ENCODE measurements at places on chromosomes 2 and 18. TPM values are rescaled to one million over a fixed set of nuclear protein-coding genes. Genes with fewer than 3 reads are reported as not detected.

The MRPS5 gene
- 70.6 TPM for total RNA-seq

GRCh38 chr2:138105358-138105757, 141.1 kb downstream of the HNMT start:
- DNase-seq = no peak

DNA sequence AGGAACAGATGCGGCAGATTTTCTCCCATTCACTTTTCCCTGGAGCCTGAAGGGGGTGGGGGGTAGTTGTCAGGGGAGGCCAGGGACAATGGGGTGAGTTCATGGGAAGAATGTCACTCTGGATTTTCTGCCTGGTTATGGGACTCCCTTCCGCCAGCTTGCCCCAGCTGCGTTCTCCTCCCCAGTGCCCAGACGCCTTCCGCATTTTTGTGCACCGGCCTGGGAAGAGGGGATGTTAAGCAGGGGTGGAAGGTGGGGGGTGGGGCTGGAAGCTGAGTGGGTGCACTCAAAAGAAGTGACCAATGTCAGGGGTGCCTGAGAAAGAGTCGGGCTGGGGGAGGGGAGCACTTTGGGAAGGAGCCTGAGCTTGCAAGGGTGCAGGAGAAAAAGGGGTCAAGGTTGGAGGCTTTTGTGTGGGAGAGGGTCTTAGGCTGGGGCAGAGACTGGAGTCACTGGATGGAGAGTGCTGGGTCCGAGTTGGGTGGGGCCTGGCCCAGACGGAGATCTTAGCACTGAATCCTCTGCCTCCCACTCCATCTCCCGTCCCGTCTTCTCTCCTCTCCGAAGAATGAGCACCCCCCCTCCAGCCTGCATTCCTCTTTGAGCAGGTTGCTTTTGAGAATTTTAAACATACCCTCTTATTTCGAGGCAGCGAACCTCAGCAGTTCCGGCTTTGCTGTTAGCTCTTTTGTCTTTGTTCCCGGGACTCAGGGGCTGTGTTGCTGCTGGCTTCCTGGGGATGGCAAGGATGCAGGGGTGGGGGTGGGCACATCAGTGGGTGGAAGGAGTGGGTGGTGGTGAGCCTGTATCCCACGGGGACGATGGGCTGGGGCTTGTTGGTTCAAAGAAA, 2.7 kb downstream of the IGFBP2 start:
- DNase-seq = no peak

GRCh38 chr2:180621941-180622918, 358.2 kb upstream of the UBE2E3 start:
- no peak for DNase-seq

Data from HCT116 (cell line).